ENCODE measurements at places on chromosomes 7 and 10.

- DNase-seq: no peak
Measured at GRCh38 chr7:29468196-29468595, 95.4 kb upstream of the PRR15 start.

DNA sequence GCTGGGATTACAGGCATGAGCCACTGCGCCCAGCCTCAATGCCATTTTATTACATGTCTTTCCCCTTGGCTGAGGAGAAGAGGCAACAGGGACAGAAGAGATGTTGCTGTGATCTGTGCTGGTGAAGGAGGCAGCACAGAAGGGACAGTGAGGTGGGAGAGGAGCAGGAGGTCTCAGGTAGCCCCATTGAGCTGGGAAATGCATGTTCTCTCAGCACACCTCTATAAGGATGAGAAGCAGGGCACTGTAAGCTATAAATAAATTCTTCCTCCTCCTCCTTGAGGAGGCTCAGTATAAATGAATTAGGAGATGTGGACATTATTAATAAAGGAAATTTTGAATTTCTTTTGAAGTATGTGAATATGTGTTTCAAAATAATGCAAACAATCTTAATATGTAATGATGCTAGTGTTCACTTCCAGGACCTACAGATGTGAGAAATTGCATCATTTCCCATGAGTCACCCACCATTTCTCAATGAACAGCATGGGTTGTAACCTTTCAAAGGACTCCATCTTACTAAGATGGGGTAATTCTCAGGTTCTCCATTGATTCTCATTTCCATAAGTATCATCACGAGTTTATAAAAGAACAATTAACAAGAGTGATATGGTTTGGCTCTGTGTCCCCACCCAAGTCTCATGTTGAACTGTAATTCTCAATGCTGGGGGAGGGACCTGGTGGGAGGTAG lies 88.9 kb upstream of the ODAD2 start:
- no peak for DNase-seq

GRCh38 chr7:18018296-18019215 lies 9.1 kb downstream of the PRPS1L1 start:
- DNase-seq: no peak

- DNase-seq: no peak
Measured at GRCh38 chr10:89553064-89553734, 17.8 kb upstream of the SLC16A12 start.

- no peak for DNase-seq
Measured at GRCh38 chr7:30997316-30997715, 33.6 kb downstream of the GHRHR start.

DNA sequence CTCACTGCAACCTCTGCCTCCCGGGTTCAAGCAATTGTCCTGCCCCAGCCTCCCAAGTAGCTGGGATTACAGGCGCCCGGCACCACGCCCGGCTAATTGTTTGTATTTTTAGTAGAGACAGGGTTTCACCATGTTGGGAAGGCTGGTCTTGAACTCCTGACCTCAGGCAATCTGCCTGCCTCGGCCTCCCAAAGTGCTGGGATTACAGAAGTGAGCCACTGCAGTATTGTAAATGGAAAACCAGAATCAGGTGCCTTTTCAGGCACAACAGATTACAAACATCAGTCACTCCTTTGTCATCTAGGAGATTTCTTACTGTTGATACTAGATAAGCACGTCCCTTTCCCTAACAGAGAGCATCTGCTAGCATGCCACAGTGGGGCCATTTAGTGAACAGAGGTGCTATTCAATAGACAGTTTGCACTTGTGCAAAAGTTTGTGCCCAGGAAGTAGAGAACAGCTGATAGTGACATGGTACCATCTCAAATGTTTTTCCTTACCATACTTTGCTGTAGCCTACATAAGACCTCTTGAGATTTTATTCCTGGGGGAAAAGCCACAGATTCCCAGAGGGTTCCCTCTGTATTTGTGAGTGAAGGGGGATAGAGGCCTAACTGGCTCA lies 24.5 kb upstream of the WAC start:
- DNase-seq: no peak

DNA sequence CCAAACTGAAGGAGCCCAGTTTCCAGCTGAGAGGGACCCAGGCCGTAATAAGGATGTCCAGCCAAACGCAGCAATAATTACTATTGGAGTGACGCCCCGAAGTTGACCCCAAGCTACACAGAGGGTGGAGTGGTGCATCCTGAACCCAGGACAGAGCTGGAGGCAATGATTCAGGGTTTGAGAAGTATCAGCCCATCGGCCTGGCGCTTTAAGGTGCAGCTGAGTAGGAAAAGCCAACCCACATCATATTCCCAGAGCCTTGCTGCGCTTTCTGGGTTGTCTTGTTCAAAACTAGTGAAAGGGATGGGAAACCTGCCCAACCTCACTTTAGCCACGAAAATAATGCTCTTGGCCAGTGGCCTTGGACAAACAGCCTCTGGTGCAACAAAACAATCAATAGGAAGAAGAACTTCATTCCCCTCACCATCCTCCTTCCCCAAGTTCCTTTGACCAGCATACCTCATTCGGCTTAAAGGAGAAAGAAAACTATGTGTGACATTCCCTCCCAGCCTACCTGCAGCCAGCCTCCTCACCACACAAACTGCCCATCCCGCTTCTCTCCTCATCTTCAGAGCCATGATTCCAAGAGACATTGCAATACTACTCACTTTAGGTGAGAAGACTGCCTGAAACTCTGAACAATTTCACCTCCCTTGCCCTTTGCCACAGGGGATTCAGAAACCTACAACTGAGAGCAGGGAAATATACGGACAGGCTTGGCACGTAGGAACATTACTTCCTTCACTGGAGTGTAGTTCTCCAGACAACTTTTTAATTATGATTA lies 217.2 kb upstream of the MKLN1 start:
- no peak for DNase-seq

- no peak for DNase-seq
Measured at GRCh38 chr7:24049296-24049695, 234.7 kb upstream of the NPY start.

DNA sequence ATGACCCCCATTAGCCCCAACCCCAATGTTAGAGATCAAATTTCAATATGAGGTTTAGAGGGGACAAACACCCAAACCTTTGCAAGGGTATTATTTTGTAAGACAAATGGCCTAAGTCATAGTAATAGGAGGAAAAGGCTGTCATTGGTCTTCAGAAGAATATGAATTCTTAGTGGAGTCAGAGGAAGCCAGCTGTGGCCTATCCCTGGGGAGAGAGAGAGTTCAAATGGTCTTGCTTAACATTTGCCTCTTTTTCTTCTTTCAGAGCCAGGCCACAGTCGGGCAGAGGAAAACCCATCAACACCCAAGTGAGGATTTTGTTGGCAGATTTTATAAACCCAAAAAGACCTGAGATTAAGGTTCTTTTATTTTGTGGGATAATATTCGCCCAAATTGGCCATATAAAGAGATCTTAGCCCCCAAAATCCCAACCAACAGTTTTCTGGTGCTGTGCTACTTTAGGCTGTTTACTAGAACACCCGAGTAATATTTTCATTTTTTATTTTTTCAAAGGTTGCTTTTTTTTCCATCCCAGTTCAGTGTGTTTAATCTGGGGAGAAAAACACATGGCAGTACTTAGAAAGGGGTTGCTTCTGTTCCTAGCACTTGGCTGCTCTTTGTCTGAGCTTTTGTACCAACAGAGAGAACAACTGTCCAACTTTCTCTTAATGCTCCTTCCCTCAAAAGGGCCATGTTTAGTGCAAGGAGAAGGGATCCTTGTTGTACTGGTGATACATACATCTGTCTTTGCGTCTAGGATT lies 26.8 kb upstream of the ARMC3 start:
- DNase-seq: no peak

GRCh38 chr10:31102421-31102820 lies 70.8 kb upstream of the ZNF438 start:
- no peak for DNase-seq

All from smooth muscle cell of the brain vasculature (primary cell).